Kidney epithelial cell (primary cell): ENCODE measurements at places on chromosomes 6 and 20.

- DNase-seq = no peak
Measured at GRCh38 chr6:161400671-161401070, 126.8 kb upstream of the AGPAT4 start.

DNA sequence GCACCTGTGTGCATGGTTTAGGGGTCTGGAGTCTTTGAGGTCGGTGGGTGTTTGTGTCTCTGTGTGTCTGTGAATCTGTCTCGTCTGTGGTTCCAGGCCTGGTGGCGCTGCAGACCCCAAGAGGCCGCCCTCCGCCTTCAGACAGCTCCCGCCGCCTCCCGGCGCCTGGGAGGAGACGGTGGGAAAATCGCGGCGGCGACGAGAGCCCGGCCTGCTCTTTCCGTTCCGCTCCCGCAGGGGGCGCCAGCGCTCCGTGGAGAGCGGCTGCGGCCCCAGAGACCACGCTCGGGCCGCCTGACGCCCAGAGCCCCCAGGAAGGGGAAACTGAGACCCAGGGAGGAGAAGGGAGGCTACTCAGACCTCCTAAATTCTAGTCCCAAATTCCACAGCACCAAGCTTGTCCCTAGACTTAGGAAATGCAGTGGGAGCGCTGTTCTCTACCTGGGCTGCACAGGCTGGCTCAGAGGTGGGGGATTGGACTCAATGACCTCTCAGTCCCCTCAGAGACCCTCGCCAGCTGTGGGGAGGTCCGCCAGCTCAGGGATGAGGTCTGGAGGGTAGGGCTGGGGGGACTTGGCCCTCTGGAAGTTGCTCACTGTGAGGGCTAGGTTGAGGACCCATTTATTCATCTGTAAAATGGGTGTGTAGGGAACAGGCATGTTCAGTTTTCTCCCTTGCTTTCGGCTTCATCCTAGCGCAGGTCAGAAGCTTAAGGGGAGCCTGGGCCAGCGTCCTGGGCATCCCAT is 36.9 kb upstream of the BLCAP start:
- no peak for DNase-seq

DNA sequence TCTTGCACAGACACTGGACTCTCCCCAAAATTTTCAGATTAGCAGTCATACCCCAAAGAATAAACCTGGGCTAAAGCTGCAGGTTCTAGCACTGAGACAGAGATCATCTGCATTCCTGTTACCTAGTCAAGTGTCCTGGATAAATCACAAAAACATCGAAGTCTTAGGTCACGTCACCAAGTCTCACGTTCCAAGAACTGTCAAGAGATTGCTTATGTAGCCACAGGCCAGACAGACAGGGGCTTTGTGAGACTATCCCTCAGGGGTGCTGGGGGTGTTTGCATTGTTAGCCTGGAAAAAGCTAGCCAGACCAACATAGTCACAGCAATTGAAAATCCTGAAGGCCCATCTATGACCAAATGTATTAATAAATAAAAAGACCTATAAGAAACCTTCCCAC is 243.1 kb upstream of the PREP start:
- DNase-seq = no peak

- DNase-seq = no peak
Measured at GRCh38 chr6:3693831-3694230, 57.7 kb downstream of the PXDC1 start.

- no peak for DNase-seq
Measured at GRCh38 chr6:116036075-116036773, 24.5 kb downstream of the FRK start.

DNA sequence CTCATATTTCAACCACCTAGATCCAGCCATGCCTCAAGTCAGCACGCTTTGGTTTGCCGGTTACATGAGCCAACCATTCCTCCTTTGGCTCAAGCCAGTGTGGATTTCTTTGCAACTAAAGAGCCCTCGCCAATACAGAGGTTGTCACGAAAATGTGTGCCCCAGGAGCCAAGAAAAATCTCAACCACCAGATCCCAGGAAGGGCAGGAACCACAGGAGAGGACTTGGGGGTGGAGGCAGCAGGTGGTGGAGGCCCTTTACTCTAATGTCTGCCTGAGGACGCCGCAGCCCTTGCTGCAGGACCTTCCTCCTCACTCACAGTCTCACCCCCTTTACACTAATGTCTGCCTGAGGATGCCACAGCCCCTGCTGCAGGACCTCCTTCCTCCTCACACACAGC is 144.8 kb upstream of the PHACTR3 start:
- DNase-seq = no peak

DNA sequence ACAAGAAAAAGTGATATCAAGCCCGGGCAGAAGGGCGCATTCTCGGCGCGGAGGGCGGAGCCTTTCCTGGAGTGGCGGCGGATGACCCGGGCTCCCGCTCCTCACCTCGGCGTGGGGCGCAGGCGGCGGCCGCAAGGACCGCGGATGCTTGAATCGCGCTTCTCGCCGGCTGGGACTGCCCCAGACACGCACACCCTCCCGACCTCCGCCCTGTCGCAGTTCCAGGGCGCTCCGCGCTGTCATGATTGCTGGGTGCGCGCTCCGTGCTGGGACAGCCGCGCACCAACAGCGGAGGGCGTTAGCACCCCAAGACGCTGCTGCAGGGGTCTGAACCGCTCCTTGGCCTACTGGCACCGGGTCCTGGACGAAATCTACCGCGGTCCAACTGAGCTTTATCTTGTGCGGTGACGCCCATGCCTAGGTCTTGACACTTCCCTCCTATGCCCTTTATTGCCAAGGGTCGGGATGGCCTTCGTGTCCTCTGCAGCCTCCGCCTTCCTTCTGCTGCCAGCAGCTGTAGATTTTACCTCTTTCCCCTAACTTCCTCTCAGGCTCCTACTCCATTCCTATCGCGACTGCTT is 43.3 kb downstream of the IRAK1BP1 start:
- DNase-seq = no peak

GRCh38 chr6:63819831-63820230 is 184.2 kb downstream of the PHF3 start:
- no peak for DNase-seq

GRCh38 chr6:32047855-32048766 is 9.9 kb downstream of the CYP21A2 start:
- DNase-seq = no peak

- no peak for DNase-seq
Measured at GRCh38 chr6:30819297-30819917, 64.9 kb upstream of the DDR1 start.

DNA sequence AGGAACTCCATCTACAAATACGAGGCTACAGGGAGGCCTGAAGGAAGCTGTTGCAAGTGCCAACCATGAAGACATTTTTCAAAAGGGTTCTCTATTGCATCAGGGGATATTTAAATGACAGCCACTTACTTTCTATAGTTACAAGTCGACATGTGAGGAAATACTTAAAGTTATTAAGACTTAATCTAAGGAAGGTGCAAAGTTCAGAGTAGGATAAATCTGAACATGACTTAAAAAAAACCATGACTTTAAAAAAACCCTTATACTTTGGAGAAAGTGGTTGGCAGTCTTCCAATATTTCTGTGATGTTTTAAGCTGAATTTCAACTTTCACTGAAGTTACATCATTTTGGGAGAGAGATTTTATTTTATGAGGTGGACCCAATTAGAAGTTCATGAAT is 56.3 kb upstream of the EMILIN3 start:
- no peak for DNase-seq

GRCh38 chr6:72132427-72132826 is 246.1 kb downstream of the RIMS1 start:
- DNase-seq = peak; percentile 47

GRCh38 chr6:30915591-30915946 is 1.5 kb downstream of the VARS2 start:
- peak; percentile 28 for DNase-seq

- DNase-seq = no peak
Measured at GRCh38 chr20:8639112-8639778, 429.6 kb upstream of the PLCB4 start.

DNA sequence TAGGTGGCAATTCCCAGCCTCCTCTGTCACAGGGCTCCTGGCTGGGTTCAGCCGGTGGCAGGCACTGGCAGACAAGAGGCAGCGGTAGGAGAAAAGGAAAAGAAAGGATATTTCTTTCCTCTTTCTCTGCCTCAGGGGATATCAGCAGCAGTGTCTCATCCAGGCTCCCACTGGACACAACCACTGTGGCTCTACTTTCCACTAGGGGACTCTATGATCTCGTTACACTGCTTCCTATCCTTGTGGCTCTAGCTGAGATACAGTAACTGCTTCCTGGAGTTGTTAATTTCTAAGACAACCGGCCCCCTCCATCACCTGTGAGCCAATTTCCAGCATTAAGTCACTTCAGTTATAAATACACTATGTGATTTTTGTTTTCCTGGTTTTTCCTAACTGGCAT is 102.0 kb upstream of the LRFN2 start:
- no peak for DNase-seq
